ENCODE measurements at places on chromosomes 5 and 9. TPM values are rescaled to one million over a fixed set of nuclear protein-coding genes. Genes with fewer than 3 reads are reported as not detected.

SPINK4 gene
- total RNA-seq, result not detected

PFN3 gene
- not detected for total RNA-seq

BARHL1 gene
- total RNA-seq, result not detected

FASTKD3 gene
- total RNA-seq, result 23.7 TPM

SLC23A1 gene
- total RNA-seq, result not detected

HSPB3 gene
- not detected for total RNA-seq

DNLZ gene
- 20.4 TPM for total RNA-seq

FOXE1 gene
- total RNA-seq, result 0.26 TPM

CAPSL gene
- total RNA-seq, result not detected

AK8 gene
- 0.42 TPM for total RNA-seq

PCSK1 gene
- total RNA-seq, result 3.2 TPM

PHF24 gene
- not detected for total RNA-seq

- DNase-seq, result no peak
Measured at GRCh38 chr5:108810717-108811116, 63.0 kb downstream of the FER start.

DNA sequence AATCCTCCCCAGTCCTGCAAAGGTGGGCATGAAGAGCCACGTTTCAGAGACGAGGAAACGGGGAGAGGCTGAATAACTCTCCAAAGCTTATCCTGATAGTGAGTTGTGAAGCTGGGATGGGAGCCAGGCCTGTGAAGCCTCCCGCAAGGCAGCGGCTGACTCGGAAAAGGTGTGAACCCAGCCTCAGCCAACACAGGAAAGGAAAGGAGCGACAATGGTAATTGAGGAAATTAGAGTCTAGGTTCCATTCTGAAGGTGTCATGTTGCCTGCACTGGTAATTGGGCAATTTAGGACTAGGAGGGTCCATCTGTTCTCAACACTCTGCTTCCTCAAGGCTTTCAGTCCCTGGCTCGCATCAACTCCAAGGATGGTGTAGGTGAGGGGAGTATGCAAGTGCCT is 83.4 kb downstream of the LIFR start:
- DNase-seq, result no peak

DNA sequence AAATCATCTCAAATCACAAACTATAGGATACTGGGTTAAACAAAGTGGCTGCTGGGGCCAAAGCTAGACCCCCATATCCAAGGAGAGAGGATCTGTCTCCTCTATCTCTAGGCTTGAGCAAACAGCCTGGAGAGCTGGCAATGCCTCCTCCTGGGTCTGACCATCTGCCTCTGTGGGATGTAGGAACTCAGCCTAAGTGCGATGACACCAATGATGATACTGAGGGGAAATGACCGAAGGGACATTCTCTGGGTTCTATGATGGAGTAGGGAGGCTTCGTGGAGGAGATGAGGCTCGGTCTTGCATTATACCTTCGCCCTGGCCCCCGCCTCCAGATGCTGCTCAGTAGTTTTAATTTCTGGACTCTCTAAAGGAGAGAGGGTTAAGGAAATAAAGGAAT is 9.3 kb upstream of the SPATA24 start:
- no peak for DNase-seq

GRCh38 chr5:83864652-83865051 is 144.0 kb upstream of the HAPLN1 start:
- DNase-seq, result no peak

DNA sequence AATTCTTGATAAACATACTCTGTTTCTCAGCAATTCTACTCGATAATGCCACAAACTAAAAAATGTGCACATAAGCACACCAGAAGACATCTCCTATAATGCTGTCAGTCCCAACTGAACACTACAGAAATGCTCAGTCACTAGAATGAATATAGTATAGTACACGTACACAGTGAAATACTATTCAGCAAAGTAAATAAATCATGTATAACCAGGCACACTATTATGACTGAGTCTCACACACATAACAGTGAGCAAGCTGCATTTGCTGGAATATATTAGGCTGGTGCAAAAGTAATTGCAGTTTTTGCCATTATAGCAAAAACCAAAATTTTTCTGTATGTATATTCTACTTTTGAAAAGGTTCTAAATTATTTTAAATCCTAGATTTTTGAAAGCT is 310.2 kb downstream of the CTNND2 start:
- DNase-seq, result peak; percentile 28

GRCh38 chr5:65779643-65780042 is 57.6 kb downstream of the NLN start:
- no peak for DNase-seq

- no peak for DNase-seq
Measured at GRCh38 chr5:122516432-122516743, 204.4 kb downstream of the SNCAIP start.

DNA sequence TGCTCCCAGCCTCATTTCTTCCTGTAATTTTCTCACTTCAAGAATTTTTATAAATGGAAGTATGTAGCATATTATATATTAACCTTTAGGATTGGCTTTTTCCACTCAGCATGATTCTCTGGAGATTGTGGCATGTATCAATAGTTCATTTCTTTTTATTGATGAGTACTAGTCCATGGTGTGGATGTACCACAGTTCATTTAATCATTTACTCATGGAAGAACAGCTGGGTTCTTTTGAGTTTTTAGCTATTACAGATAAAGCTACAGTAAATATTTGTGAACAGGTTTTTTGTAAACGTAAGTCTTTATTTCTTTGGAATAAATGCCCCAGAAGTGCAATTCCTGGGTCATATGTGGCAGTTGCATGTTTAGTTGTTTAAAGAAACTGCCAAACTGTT is 76.1 kb downstream of the UHRF2 start:
- DNase-seq, result no peak

- DNase-seq, result no peak
Measured at GRCh38 chr9:91935805-91936514, 14.1 kb downstream of the ROR2 start.

DNA sequence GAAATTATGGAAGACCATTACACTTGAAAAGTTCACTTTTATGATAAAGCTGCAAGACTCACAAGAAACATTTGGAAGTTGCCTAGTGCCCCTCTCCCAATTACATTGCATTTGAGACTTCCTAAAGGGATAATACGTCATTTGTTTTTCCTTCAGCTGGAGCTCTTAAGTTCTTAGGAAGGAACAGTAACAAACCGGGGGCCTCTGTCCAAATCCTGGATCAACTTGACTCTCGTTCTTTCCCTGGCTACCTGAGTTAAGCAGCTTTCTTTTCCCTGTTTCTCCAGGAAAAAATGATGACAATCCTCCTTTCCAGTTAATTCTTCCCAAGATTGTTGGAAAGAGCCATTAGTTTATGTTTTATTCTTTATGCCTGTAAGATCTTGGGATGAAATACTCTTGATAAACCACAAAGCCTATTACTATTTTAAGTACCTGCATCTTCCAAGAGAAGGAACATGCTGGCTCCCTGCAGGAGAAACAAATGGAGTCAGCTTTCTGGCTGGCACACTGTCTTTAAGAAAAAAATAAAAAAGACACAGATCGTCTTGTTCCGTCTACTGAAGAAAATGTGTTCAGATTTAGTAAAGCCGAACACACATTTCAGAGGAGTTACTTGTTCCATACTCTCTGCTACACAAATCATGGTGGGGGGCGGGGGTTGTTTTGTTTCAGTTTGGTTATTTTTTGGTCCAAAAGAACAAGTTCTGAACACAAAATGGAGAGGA is 297.9 kb downstream of the EFNA5 start:
- no peak for DNase-seq

GRCh38 chr5:5480481-5481111 is 58.1 kb downstream of the ICE1 start:
- DNase-seq, result no peak

- DNase-seq, result no peak
Measured at GRCh38 chr5:173783371-173783770, 104.8 kb upstream of the CPEB4 start.

DNA sequence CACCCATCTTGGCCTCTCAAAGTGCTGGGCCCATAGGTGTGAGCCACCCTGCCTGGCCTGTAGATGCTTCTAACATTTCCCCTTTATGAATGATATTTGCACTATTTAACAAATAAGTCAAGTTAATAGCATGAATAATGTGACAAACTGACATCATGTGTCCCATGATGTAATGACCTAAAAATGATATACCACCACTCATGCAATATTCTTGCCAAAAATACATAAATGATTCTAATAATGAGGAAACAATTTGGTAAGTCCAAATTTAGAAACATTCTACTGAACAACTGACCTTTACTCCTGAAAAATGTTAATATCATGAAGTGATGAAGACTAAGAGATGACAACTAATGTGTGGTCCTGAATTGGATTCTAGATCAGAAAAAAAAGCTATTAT is 33.5 kb upstream of the TRIM14 start:
- DNase-seq, result no peak

DNA sequence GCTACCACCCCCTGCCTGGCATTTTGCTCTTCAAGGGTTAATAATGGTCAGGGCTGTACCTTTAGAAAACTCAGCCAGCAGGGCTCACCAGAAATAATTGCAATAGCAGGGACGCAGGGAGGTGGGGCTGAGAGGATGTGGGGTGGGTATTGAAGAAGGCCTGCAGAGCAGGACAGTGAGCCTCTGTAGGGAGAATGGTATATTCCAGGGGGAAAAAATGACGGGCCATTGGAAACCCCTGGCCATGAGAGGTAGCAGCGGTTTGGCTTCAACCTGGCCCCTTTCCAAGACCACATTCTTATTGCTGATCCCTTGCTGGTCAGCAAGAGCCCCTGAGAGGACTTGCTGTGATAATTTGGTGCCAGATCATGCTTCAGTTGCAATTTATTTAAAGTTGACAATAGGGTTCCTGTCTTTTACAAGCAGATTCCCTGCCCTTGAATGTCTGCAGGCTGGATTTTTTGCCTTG is 36.7 kb upstream of the CTNNA1 start:
- DNase-seq, result no peak

- no peak for DNase-seq
Measured at GRCh38 chr5:113974976-113975375, 386.9 kb upstream of the KCNN2 start.

GRCh38 chr9:117088140-117088539 is 326.7 kb downstream of the ASTN2 start:
- DNase-seq, result no peak

- no peak for DNase-seq
Measured at GRCh38 chr5:181149806-181150733, 2.7 kb downstream of the OR2V2 start.

DNA sequence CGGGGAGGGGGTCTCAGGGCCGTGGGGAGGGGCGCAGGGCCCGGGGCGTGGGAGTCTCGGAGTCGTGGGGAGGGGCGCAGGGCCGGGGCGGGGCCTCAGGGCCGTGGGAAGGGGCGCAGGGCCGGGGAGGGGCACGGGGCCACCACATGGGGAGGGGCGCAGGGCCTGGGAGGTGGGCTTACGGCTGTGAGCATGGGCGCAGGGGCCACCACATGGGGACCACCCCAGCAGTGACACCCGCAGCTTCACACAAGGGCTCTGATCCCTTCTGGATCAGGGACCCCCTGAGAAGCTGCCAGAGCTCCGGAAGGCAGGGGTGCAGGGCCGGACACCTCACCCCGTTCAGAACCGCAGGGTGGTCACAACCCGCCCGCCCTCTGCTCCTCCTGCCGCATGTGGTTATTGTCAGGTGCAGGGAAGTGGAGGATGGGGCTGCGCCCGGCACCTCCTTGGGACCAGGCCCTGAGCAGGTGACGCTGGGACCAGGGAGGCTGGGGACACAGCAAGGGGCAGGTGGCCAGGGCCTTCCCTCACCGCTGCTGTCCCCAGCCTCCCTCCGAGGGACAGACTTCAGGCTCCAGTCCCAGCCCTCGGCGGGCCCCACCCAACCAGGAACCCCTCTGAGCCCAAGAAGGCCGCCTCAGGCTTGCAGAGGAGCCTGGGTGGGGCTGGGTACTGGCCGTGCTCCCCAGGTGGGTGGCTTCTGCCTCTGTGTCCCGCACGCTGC is 53.7 kb downstream of the EXD3 start:
- no peak for DNase-seq

DNA sequence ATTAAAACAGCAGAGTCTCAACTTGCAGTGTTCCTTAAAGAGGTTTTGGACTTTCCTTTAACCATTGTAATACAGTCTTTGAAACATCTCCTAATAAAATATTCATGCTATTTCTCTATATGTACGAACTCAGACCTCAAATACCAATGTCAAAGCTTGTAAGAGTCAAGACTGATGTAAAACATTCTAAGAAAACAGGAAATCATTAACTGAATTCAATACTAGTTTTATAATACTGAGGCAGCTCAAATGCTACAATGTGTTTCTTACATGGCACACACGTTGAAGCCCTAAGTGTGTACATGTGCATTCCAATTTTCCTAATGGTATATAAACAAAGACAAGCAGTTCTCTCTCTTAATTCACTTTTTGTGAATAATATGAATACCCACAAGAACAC is 11.6 kb downstream of the PSIP1 start:
- DNase-seq, result no peak

DNA sequence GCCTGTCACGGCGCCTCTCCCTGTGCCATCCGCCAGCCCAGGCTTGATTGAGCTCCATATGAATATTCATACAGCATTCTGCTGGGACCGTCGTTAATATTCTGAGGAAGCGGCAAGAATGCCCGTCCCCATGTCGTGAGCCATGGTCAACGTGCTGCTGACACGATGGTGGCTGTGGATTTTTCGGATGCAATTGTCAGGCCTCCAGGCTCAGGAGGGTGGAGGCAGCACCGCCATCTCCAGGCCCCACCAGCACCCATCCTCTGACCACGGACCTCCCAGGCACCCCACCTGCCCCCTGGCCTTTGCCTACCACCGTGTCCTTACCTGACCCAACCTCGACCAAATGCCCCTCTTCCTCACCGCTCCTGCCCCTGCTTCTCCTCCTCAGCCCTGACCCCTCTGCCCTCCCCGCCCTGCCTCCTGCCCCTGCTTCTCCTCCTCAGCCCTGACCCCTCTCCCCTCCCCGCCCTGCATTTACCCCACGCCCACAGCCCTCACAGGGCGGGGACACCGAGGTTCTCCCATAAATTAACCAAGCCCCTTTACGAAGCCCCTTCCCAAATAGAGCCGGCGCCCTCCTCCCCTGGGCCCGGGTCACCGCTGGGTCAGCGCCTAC is 9.9 kb downstream of the TMEM250 start:
- no peak for DNase-seq

DNA sequence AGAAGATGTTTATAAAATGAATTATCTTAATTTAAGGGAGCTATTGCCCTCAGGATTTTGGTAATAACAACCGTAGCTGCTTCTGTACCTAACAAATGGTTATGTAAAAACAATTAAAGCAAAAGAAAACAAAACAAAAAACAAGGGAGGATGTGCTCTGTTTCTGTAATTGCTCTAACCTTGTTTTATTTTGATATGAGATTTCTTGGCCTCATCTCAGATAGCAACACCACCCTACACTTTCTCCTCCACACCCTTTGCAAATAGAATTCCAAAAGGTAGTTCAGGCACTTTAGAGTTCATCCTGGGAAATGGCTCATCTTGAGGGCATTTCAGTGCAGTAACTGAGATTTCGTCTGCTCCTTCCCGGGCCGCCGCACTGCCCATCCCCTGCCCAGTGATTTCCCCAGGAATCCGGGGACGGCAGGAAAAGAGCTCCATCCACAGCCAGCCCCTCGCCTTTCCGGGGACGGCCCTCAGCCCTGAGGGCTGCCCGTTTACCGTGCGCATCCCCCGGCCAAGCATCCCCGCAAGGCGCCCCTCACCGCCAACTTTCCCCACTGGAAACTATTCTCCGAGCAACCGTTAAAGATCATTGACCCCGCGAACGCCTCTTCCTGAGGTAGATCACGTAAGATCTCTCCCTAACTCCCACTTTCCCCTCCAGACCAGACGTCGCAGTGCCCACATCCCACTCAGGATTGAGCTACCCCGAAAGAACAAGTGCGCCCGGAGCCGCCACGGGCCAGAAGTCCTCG is 1.2 kb downstream of the FNBP1 start:
- no peak for DNase-seq

GRCh38 chr9:123431581-123431980 is 75.6 kb downstream of the CRB2 start:
- no peak for DNase-seq

Data from NCI-H460 (cell line).